ENCODE measurements at places on chromosomes 13 and 19.

- DNase-seq, result no peak
These were observed 28.0 kb downstream of the FRY start for GRCh38 chr13:32059511-32059984.

GRCh38 chr19:57192077-57192420 lies 749 bp downstream of the ZNF264 start:
- no peak for DNase-seq

- no peak for DNase-seq
These were observed 1.2 kb downstream of the POLR2E start for GRCh38 chr19:1093811-1094553.

DNA sequence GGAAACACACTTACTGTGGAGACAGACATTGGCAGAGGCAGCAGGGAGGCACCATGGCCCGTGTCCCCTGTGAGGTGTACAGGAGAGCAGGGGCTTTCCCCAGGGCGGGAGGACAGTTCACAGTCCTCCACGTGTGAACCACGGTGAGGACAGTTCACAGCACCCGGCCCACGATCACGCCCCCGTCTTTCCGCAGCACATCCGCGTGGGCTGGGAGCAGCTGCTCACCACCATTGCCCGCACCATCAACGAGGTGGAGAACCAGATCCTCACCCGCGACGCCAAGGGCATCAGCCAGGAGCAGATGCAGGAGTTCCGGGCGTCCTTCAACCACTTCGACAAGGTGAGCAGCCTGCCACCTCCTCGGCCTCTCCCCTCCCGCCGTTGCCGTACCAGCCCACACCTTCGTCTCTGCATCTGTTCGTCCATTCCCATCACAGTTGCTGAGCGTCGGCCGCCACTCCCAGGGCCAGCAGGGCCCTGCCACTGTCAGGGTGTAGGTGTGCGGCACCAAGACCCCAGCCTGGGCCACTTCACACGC lies 17.4 kb downstream of the CAPN12 start:
- DNase-seq, result no peak

DNA sequence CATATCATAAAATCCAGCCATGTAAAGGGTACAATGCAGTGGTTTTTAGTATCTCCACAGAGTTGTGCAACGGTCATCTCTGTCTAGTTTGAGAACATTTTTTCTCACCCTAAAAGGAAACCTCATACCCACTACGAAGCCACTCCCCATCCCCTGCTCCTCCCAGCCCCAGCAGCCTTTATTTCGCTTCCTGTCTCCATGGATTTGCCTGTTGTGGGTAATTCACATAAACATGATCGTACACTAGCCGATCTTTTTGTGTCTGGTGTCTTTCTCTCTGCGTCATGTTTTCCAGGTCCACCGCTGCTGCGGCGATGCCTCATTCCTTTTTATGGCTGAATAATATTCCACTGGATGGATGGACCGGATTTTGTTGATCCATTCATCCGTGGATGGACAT lies 28.6 kb downstream of the BICRA start:
- DNase-seq, result no peak

GRCh38 chr19:39436350-39436716 lies 584 bp upstream of the RPS16 start:
- DNase-seq, result no peak

DNA sequence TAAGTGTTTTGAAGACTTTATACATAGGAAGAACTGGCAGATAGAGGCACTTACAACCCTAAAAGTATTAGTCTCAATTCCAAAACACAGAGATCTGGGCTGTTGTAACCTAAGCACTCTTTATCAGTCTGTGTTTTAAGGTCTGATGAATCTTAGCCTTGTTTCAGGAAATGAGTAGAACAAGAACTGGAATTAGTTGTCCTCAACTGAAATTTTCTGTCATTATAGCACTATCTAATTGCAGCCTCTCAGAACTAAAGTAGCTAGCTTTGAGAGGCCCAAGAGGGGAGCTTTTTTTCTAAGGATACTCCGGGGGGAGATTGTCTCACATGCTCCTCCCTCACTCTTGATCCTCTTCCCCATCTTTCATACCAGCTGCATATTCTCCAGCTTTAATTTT lies 13.1 kb downstream of the HNRNPM start:
- DNase-seq, result no peak

DNA sequence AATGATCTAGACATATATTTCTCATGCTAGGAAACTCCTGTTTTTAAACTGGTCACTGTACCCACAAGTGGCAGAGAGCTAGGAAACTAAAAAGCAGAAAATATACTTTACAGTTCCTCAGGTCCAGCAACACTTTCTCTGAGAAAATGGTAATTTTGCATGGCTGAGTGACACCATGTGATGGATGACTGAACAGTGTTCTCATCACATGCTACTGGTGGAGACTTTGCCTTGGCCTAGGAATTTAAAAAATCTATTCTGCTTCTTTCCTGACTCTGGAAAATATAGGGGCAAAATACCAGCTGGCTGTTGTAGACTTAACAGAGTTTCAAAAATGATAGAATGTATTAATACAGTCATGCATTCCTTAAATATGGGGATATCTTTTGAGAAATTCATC lies 50.0 kb downstream of the LATS2 start:
- DNase-seq, result no peak

- no peak for DNase-seq
These were observed 97.2 kb upstream of the MAB21L1 start for GRCh38 chr13:35573639-35574038.

DNA sequence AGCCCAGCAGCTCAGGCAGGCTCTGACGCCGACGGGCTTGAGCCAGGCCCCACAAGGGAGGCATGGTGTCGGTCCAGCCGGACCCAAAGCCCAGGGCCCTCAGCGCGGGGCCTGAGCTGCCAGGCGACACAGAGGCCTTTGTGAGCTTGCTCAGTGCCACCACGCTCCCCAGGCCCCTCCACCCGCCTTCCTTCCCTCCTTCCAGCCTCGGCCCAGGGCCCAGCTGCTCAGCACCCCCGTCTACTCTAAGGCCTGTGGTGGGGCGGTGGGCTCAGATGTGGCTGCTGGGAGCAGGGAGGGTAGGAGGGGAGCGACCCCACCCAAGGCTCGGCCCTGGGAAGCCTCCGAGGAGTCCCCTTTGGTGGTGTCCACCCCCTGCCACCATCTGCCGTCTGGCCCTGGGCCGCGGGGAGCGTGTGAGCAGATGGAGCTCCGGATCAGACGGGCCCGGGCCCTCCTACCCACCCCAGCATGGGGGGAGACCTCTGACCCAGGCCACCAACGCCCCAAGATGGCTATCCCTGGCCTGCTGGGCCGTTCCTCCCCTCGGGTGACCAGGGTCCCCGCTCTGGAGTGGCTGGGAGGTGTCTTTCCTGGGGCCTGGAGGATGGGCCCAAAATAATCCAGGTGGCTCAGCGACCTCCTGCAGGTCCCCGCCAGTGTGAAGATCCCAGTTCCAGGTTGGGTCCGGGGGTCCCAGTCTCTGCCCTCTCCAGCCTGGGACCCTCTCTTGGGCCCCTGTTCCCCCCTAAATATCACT lies 7.8 kb downstream of the ZBTB7A start:
- DNase-seq, result peak; percentile 28

GRCh38 chr13:31435536-31435935 lies 235.8 kb downstream of the B3GLCT start:
- no peak for DNase-seq

DNA sequence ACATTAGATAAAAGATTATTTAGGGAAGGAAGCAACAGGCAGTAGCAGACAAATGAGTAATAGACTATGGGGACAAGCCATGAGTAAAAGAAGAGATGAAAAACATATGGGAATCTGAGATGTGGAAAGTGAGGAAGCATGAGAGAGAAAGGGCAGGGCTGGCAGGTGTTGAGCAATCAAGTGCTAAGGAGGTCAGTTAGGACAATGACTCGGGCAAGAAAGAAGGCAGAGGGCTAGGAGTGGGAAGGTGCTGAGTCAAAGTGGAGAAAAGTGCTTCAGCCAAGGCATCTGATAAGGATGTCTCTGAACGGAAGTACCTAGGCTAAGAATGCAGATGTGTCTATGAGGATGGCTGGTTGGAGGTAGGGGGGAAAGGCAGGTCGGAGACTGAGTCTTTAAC lies 291.9 kb upstream of the HTR2A start:
- no peak for DNase-seq

DNA sequence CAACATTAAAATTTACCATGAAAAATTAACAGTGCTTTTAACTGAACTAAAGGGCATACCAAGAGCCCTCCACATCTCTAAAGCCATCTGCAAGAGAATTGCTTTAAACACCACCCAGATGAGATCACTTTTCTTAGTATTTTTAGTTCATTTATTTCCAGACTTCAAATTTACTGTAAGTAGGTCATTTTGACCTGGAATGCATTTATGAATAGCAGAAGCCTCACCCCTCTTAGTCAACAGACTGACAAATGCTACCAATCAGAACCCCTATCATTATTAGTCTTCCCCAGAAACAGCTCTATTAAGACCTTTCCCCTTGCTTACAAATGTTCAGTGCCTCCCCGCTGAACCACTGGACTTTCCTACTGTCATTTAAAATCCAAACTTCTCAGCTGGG lies 27.3 kb downstream of the RUBCNL start:
- DNase-seq, result no peak

- DNase-seq, result no peak
These were observed 3.0 kb downstream of the PCID2 start for GRCh38 chr13:113205428-113205931.

DNA sequence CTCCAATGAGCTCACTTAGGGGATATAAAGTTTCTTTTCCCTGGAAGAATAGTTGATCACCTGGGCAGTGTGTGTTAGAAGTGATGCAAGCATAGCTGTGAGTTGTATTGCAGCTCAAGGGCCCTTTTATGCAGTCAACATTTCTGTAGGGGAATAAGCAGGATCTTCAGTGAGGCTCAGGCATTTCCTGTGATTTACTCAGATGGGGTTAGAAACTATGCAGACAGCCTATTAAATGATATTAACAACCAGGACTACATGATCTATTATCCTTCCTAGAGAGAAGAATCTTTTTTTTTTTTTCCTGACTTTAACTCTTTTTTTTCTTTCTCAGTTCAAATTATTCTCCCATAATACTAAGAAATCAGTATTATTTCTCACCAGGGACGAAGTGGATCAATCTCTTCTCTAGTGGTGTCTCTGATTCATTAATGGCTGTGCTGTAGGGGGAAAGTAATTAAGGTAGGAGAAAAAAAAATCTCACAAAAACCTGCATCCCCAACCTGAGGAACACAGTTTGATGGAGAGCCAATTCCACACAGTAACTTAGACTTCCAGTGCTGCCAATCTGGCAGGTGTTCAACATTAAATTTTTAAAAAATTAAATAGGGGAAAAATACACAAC lies 126.4 kb upstream of the SLC10A2 start:
- DNase-seq, result no peak

DNA sequence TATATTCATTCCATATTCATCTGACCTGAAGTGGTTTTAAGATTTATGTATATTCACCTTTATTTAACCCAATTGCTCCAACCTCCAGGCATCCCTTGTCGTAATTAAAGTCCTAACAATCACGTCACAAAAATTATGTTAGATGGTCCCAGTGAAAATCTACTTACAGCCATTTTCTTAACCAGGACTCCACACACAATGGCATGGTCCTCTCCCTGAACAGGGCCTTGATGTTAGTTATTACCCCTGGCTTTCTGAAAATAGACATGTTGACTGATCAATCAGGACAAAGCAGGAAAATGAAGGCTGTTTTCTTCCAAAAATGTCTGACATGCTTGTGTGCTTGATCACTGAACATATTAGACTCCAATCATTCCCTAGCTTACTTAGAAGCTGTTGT lies 542.7 kb upstream of the SLITRK5 start:
- no peak for DNase-seq

- DNase-seq, result no peak
These were observed 20.8 kb upstream of the AMER2 start for GRCh38 chr13:25192936-25193335.

- no peak for DNase-seq
These were observed 4.8 kb downstream of the STK24 start for GRCh38 chr13:98571955-98572662.

DNA sequence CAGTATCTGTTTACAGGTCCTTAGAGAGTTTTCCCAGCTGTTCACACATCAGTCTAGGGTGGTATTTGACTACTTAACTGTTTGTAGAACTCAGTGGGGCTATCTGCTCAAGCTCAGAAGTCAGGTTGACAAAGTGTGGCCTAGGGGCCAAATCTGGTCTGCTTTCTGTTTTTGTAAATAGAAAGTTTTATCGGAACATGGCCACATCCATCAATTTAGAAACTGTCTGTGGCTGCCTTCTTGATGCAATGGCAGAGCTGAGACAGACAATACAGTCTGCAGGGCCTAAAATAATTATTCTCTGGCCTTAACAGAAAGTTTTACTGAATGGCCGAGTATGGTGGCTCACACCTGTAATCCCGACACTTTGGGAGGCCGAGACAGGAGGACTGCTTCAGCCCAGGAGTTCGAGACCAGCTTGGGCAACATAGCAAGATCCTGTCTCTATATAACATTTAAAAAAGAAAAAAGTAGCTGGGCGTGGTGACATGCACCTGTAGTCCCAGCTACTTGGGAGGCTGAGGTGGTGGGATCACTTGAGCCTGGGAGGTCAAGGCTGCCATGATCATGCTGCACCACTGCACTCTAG lies 2.4 kb downstream of the SMG9 start:
- no peak for DNase-seq

GRCh38 chr13:64688893-64689677 lies 2541.1 kb downstream of the PCDH9 start:
- no peak for DNase-seq

- no peak for DNase-seq
These were observed 136.3 kb upstream of the SERP2 start for GRCh38 chr13:44237276-44237767.

DNA sequence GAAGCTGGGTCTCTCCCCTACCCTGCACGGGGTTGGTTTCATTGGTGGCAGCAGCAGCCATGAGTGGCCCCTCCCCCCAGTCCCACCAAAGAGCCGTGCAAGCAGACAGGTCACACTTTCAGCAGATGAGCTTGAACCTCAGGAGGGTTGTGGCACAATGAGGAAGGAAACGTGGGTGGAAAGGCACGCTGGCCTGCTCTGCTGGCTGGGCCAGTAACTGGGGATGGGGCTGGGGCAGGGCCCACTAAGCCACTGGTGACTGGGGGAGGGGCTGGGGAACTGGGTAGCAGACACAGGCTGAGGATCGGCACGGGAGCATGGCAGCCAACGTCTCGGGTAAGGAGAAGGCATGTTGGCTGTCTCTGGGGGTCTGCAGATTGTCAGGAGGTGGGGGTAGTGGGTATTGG lies at the start of gene P2RY11:
Gene P2RY11, plus strand, starts transcription at position 289 of the 407 bp plus-strand sequence. Its CDS starts 29 bp downstream, at position 318.
- no peak for DNase-seq

DNA sequence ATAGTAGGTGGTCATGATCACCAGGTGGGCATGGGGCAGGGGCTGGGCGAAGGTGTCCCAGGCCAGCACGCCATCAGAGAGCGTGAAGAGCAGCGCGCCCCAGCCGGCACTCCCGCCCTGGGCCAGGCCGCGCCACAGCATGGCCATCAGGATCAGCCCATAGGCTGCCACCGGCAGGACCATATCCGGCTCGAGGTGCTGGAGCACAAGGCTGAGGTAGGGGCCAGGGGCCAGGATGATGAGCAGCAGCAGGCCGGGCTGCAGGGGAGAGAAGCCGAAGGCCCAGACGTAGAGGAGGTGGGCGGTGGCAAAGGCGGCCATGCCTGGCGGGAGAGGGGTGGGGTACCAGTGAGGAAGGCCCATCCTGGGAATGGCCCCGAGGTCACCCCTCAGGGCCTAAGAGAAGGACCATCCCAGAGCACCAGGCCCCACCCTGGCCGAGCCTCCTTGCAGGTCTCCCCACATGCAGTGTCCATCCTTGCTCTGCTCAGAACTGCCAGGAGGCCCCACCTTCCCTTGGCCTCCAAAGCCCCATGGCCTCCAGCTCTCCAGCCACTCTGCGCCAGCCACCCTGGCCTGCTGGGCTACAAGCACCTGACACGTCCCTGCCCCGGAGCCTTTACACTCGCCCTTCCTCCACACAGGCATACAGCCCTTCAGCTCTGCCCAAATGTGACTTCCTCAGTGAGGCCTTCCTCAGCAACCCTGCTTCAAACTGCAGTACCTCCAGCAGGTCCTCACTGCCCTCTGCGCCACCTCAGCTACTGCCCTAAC lies 1.1 kb downstream of the TMEM86B start:
- no peak for DNase-seq

All from 8988T (cell line).